ENCODE measurements at places on chromosomes 5 and 9. TPM values are rescaled to one million over a fixed set of nuclear protein-coding genes. Genes with fewer than 3 reads are reported as not detected.

Gene OMD
- polyA plus RNA-seq: 12.3 TPM

Gene ZNF300
- polyA plus RNA-seq: 0.82 TPM

Gene PCDHGC4
- 0.53 TPM for polyA plus RNA-seq

Gene TAF11L7
- not detected for polyA plus RNA-seq

Gene MCIDAS
- polyA plus RNA-seq: not detected

Gene TMEM215
- polyA plus RNA-seq: not detected

Gene GABBR2
- 1.4 TPM for polyA plus RNA-seq

Gene ARHGEF39
- polyA plus RNA-seq: 1.5 TPM

Gene TMC1
- not detected for polyA plus RNA-seq

Gene SAXO1
- polyA plus RNA-seq: 0.24 TPM

Gene GRM6
- polyA plus RNA-seq: 0.08 TPM

Gene CDH10
- polyA plus RNA-seq: 1.6 TPM

Gene SLC36A3
- not detected for polyA plus RNA-seq

Gene IL4
- polyA plus RNA-seq: not detected

Gene AK1
- 175 TPM for polyA plus RNA-seq

Gene LCN15
- polyA plus RNA-seq: not detected
